ENCODE measurements at places on chromosomes 5 and 9.

DNA sequence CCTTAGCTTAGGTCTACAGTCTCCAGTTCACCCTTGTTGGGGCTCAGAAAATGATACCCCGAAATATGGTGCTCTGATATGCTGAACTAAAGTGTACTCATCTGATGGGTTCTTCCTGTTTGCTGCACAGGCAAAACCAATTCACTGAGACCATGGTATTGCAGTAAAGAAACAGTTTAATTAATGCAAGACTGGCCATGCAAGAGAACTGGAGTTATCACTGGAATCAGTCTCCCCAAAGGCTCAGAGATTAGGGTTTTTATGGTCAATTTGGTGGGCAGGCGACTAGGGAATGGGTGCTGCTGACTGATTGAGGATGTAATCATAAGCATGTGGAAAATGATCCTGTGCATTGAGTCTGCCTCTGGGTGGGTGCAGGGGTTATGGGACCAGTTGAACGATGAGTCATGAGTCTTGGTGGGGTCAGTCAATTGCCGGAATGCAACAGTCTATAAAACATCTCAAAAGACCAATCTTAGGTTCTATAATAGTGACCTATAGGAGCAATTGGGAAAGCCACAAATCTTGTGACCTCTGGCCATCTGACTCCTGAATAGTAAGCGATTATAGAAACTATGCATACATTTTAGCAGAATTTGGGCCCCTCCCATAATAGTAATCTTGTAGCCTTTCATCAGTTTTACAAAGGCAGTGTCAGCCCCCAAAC, 113.0 kb upstream of the ANKRD55 start:
- DNase-seq = no peak

GRCh38 chr5:158492841-158493242, 606.9 kb downstream of the EBF1 start:
- no peak for DNase-seq

DNA sequence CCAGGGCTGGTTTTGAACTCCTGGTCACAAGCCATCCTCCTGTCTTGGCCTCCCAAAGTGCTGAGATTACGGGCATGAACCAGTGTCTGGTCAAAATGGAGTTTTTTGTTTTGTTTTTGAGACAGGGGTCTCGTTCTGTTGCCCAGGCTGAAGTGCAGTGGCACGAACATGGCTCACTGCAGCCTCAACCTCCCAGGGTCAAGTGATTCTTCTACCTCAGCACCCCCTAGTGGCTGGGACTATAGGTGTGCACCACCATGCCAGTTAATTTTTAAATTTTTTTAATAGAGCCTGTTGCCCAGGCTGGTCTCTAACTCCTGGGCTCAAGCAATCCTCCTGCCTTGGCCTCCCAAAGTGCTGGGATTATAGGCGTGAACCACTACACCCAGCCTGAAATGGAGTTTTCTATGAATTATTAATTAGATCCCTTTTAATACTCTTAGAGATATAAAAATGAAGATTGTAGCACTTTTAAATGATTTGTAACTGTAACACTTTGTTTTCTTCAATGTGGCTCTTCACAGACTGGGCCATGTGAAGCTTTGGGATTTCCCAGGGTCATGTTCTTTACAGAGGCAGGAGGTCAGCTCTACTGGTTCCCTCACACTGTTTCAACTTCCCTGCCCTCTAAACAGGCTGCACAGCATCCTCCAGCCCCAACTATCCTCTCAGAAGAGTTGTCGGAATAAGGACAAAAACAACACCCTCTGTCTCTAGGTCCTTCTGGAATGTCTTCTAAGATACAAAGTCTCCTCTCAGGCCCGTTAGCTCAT, 32.7 kb upstream of the SPARC start:
- no peak for DNase-seq

GRCh38 chr9:73146111-73146815, 5.4 kb upstream of the ANXA1 start:
- DNase-seq = no peak

DNA sequence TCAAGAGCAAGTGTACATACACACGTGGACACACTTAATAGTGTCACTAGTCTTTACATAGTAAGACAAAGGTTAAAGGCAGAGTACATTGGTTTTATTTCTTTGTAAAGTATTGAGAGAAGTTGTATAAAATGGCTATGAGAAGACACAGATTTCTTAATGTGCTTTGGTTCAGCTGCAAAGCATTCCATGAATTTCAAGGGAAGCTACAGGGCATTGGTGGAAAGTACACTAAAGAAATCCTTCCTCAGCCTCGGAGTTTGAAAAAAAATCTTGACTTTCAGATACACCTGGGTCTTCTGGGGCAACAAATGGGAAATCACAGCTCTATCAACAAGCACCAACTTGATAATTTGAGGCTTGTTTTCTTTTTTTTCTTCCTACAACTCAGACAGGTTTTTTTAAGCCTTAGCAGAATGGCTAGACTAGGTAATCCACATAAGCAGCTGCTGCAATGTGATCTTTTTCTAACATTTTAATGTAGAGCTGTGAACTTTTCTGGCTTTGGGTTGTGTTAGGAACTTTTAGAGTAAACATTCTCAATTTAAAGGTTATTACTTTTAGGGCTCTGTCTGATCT, 140.4 kb upstream of the FST start:
- no peak for DNase-seq

DNA sequence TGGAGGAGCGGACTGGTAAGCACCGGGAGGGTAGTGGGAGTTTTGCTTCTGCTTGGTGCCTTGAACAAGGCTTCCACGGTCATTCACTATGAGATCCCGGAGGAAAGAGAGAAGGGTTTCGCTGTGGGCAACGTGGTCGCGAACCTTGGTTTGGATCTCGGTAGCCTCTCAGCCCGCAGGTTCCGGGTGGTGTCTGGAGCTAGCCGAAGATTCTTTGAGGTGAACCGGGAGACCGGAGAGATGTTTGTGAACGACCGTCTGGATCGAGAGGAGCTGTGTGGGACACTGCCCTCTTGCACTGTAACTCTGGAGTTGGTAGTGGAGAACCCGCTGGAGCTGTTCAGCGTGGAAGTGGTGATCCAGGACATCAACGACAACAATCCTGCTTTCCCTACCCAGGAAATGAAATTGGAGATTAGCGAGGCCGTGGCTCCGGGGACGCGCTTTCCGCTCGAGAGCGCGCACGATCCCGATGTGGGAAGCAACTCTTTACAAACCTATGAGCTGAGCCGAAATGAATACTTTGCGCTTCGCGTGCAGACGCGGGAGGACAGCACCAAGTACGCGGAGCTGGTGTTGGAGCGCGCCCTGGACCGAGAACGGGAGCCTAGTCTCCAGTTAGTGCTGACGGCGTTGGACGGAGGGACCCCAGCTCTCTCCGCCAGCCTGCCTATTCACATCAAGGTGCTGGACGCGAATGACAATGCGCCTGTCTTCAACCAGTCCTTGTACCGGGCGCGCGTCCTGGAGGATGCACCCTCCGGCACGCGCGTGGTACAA, 556 bp downstream of the PCDHGC3 start:
- DNase-seq = no peak

DNA sequence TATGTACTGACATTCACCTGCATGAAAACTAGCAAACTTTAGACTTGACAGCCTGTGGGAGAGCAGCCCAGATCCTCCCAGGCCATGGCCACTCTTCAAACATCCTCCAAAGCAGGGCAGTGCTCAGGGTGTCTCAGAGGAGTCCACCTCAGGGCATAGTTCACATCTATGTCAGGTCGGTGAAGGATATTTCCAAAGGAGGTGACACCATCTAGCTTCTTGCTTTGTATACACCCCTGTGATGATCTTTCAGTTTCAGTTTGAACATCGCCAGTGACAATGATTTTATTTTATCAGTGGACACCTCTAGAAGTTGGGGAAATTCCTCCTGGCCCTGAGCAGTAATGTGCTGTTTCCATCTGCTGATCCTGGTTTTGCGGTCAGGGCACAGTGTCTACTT, 20.1 kb downstream of the CDK20 start:
- DNase-seq = no peak

DNA sequence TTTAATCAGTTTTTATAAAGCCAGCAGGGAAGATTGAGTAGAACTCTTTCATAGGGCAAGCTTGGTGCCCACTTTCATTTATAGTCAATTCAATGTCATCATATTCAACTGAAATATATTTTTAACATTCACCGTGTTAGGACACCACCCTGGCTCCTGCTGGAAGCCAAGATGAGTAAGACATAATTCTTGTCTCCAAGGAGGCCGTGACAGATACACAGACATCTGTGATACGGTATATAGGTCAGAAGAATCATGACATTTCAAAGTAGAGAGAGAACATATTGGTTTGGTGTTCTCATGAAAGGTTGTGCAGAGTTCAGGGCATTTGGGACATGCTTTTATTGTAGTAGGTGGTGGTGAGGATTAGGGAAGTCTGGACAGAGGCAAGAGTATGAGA, 120.1 kb downstream of the CMYA5 start:
- DNase-seq = no peak

GRCh38 chr5:17184588-17184987, 32.8 kb upstream of the BASP1 start:
- no peak for DNase-seq

DNA sequence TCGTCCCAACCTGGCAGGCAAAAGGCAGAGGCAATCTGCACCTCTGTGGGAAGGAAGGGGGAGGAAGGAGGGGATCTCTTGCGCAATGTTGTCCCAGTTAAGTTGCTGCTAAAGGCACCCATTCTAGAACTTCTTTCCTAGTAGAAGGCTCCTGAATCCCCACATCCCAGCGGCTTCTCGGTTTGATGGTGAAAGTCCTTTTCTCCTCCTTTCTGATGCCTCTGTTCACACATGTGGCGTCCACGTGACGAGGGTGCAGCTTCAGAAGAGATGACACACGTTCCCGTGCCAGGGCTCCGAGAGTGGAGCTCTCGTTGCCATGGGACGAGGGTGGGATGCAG, 96.9 kb upstream of the FCN2 start:
- no peak for DNase-seq

GRCh38 chr9:125700791-125701190, 6.2 kb downstream of the MAPKAP1 start:
- DNase-seq = peak; percentile 22

GRCh38 chr5:59560553-59560952, 333.0 kb downstream of the PDE4D start:
- no peak for DNase-seq

DNA sequence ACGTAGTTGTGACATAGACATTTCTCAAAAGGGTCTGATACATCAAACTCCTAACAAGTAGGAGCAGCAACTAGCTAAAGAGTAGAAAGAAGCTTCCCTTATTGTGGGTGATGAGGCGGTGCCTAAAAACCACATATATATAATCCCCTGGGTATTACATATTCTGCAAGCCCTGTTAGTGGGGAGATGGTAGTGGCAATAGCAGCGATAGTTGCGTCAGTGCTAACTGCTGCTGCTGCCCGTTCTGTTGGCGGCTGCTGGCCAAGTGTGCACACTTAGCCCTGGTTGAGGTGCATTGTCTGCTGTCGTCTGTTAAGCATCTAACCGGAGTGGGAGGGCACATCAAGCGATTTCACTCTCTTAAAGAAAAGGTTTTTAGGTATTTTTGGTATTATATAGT, 35.8 kb downstream of the VLDLR start:
- DNase-seq = no peak

DNA sequence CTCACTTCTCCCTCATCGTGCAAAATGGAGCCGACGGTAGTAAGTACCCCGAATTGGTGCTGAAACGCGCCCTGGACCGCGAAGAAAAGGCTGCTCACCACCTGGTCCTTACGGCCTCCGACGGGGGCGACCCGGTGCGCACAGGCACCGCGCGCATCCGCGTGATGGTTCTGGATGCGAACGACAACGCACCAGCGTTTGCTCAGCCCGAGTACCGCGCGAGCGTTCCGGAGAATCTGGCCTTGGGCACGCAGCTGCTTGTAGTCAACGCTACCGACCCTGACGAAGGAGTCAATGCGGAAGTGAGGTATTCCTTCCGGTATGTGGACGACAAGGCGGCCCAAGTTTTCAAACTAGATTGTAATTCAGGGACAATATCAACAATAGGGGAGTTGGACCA, 979 bp downstream of the PCDHGA12 start:
- no peak for DNase-seq

- DNase-seq = no peak
These were observed 9.5 kb downstream of the HABP4 start for GRCh38 chr9:96459268-96460007.

DNA sequence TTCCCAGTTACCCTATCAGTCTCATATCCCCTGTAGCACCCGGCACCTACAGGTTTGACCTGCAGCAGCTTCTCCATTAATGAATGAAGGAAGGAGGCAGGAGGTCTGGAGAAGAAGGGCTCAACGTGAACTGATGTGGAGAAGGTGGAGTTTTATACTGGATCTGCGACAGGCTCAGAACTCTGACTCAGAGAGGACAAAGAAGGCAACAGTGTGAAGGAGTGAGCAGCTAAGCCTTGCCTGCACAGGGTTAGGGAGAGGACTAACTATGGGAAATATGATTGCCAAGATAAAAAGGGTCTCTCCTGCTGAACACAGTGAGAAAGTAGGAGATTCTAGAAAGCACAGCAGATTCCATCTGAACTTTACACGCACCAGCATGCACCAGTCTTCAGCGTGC, 23.6 kb downstream of the RASEF start:
- DNase-seq = no peak

DNA sequence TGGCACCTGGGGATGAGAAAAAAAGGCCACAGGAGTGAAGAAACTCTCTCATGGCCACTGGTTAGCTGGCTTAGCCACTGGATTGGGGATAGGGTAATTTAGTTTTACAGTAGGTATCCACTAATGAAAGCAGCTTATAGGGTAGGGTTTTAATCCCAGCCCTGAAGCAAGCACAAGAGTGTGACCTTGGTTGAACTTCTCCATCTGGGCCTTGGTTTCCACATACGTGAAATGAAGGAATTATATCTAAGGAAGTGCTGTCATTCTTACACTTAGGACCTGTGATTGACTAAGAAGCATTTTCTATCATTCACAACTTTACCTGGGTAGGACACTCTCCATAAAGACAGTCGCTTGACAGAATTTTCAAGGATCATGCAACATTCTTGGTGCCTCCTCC, 49.6 kb downstream of the FAT2 start:
- no peak for DNase-seq

GRCh38 chr9:131397100-131397790, 3.4 kb downstream of the PRRC2B start:
- no peak for DNase-seq

DNA sequence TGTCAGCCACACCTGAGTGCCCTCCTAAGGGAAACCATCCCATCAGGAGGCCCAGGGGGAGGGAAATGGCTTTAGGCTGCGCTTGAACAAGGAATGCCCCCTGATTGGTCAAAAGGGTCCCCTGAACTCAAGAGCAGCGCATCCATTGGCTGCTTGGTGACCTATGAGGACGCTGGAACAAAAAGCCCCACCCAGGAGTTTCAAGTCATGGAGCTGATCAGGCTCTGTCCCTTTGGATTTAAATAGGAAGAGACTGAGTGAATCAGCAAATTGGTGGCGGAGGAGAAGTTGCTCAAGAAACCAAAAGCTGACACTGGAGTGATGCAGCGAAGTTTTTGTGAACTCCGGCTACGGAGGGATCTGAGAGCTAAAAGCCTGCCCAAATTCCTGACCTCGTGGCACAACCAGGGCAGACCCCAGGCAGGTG, 66.7 kb downstream of the SMIM23 start:
- no peak for DNase-seq

DNA sequence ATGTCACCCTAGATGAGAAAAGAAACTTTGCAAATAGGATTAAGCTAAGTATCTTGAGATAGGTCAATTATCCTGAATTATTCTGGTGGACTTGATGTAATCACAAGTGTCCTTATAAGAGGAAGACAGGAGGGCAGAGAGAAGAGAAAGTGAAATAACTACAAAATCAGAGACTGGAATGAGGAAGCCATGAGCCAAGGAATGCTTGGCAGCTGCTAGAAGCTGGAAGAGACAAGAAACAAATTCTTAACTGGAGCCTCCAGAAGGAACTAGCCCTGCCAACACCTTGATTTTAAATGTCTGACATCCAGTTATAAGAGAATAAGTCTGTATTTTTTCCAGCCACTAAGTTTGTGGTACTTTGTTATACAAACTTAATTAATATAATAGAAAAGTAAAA, 480.0 kb downstream of the NR2F1-AS1 start:
- DNase-seq = no peak
